Endothelial cell (in vitro differentiated cells): ENCODE measurements at places on chromosomes 3 and 15.

- no peak for DNase-seq
These were observed 192.8 kb downstream of the ARPP21 start for GRCh38 chr3:35832140-35832571.

GRCh38 chr3:188392076-188392475, 238.1 kb downstream of the LPP start:
- no peak for DNase-seq

DNA sequence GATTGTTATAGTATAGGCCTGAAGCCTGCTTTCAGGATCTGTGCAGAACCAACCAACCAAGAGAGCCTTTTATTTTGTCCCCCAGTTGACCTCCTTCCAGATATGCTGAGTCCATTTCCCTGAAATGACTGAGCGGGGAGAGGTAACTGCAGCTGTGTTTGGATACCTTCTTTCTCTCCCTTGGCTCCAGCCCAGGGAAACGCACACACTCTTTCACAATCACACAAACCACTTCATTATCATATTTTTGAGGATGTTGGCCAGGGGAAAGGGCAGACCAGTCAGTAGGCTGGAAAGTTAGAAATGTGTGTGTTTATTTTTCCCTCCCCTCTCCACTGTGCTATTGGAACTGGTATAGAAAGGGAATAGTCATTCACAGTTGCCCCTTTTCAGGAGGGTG, 417.7 kb upstream of the TBL1XR1 start:
- no peak for DNase-seq

GRCh38 chr15:74217907-74218885, 15.6 kb upstream of the STRA6 start:
- DNase-seq = no peak

GRCh38 chr3:142746646-142747045, 22.8 kb downstream of the TRPC1 start:
- DNase-seq = no peak

DNA sequence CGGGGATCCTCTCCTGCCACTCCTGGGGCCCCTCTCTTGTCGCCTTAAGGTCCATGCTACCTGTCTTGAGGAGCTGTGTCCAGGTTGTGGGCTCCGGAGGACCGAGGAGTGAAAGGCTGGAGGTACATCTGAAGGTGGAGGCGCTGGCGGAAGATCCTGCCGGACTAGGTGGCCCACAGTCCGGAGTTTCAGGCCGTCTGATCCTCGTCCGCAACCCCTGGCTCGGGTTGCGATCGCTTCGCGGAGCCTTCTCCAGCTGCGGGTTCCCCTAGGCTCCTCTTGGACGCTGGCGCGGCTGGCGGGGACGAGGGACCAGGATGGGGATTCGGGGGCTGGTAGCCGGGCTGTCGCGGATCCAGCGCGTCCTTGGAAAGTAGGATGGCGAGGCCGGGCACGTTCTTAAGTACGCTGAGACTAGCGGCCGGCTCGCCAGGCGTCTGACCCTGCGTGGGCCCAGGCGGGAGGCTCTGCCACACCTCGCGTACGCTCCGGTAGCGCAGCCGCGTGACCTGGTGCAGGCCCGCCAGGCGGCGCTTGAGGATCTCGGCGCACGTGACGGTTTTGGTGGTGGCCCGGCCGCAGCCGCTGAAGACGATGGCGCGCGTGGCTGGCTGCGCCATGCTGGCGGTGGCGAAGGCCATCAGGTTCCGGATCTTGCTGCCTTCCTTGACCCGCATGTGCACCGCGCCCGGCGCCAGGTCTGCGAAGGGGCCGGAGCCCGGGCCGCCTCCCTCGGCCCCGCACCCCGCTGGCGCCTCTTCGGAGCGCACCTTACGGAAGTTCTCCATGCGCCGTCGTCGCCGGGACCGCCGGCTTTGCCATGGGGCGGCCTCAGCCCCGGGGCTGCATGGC, 550 bp downstream of the RPP25 start:
- DNase-seq = peak; percentile 73

GRCh38 chr3:15403495-15403894, 23.8 kb downstream of the METTL6 start:
- DNase-seq = no peak

GRCh38 chr3:82012775-82013174, 251.3 kb upstream of the GBE1 start:
- no peak for DNase-seq

GRCh38 chr3:156816091-156816793, 9.9 kb upstream of the LEKR1 start:
- peak; percentile 35 for DNase-seq

- no peak for DNase-seq
These were observed 376.5 kb downstream of the MECOM start for GRCh38 chr3:169286992-169287391.

DNA sequence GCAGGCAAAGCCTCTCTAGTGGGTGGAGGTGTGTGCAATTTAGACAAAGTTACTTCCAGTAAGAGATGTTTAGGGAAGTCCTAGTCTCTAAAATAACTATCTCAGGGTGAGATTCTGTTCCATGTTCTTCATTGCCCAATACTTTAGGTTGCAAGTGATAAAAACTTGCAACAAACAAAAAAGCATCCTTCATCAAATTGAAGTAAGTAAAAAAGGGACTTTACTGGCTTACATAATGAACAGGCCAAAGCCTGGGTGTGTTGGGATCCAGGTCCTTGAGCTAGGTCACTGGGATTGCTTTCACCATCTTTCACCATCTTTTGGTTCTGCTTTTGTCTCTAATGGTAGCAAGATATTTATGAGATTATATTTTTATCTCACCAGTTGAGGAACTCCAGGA, 38.3 kb downstream of the CX3CR1 start:
- DNase-seq = no peak

GRCh38 chr3:48064292-48064829, 48.1 kb upstream of the MAP4 start:
- no peak for DNase-seq

GRCh38 chr15:62773369-62774165, 269.0 kb upstream of the TPM1 start:
- no peak for DNase-seq

DNA sequence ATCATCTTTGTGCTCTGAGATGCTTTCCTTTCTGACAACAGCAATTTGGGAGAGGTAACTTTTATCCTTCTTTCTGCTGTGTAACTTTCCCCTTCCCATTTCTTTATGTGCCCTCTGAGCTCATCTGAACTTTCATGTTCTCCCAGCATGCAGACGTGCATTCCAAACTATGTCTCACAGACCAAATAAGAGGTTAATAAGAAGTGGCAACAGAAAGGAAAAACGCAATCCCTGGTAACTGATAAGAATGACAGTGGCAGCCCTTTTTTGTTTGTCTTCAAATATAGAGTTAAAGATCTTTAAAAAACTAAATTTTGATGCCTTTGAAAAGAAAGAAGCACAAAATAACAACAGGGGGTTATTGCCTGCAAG, 533.4 kb downstream of the FOXP1 start:
- no peak for DNase-seq

DNA sequence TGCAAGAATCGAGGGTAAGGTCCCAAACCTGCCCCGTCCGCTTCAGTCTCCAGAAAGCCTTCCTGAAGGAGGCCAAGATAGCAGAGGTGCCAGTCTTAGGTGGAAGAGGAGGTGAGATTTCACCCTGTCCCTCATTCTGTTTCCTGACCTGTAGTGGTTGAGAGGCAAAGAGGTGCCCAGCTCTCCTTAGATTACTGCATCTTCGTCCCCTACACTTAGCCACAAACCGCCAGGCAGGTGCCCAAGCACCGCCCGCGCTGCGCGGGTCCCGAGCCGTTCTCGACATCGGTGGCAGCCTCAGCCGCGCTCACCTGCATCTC, 23.8 kb upstream of the POLG start:
- no peak for DNase-seq

GRCh38 chr3:144852999-144853398, 881.4 kb downstream of the DIPK2A start:
- no peak for DNase-seq
